Stimulated activated CD4-positive, alpha-beta T cell treated with anti-CD3 and anti-CD28 coated beads, Interleukin-1b, Interleukin-23, amount 100 ng/mL, for 48 hours (primary cell): ENCODE measurements at places on chromosomes 7 and 10.
A peak's percentile ranks its signal among the peaks of the same experiment; 100 is the strongest.

DNA sequence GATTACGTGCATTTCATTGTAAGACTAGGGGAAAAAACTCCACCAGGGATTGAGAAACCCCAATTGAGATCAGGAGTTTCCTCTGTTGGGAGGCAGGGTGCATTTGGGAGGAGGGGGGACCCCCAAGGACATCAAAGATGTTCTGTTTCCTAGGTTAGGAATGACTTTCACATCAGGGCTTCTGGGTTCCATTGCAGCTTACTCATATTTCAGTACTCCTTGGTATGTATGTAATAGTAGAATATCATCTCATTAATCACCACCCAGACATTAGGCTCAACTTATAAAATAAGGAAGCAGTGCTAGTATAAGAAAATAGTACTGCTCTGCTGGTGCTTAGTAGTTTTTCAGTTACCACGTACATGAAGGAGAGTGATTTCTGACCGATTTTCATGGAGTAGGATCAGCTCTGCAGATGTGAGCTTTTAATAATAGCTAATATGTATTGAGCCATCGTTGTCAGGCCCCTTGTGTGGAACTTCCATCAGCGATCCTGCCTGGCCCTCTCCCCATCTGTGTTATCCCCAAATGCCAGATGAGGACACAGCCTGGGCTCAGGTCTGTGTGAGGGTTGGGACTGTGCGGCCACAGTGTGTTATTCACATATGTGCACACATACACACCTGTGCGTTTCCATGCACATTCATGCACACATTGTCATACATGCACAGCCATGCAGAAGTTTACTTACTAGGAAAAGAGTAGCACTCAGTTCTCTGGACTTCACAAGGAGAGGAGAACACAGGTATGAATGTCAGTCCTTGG is 23.5 kb downstream of the UPP1 start:
- DNase-seq = no peak

GRCh38 chr10:84352251-84352842 is 24.0 kb downstream of the CCSER2 start:
- DNase-seq = peak; percentile 68

DNA sequence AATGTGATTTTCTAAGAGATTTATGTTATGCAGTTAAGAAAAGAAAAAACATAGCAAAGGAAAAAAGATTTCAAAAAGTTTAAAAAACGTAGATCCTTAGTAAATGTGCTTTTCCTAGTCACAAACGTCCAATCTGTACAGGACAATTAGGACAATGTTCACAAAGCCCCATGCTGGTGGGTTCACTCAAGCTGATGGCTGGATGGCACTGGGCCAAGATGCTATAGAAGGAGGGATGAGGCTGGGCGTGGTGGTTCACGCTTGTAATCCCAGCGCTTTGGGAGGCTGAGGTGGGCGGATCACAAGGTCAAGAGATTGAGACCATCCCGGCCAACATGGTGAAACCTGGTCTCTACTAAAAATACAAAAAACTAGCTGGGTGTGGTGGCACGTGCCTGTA is 22.1 kb downstream of the SVIL start:
- no peak for DNase-seq

DNA sequence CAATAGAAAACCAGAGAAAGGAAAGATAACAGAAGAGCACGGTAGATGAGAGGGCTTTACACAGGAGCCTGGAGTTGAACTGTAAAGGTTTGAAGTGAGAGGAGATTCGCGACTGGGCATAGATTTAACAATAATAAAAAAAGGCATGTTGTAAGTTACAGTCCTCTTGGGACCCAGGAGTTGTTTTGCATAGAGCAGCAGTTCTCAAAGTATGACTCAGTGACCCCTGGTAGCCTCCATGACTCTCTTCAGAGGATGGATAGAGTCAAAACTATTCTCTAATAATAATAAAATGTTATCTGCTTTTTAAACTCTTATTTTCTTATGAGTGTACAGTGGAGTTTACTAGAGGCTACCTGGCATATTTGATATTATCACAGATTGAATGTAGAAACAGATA is 262.3 kb downstream of the SORCS3 start:
- no peak for DNase-seq

DNA sequence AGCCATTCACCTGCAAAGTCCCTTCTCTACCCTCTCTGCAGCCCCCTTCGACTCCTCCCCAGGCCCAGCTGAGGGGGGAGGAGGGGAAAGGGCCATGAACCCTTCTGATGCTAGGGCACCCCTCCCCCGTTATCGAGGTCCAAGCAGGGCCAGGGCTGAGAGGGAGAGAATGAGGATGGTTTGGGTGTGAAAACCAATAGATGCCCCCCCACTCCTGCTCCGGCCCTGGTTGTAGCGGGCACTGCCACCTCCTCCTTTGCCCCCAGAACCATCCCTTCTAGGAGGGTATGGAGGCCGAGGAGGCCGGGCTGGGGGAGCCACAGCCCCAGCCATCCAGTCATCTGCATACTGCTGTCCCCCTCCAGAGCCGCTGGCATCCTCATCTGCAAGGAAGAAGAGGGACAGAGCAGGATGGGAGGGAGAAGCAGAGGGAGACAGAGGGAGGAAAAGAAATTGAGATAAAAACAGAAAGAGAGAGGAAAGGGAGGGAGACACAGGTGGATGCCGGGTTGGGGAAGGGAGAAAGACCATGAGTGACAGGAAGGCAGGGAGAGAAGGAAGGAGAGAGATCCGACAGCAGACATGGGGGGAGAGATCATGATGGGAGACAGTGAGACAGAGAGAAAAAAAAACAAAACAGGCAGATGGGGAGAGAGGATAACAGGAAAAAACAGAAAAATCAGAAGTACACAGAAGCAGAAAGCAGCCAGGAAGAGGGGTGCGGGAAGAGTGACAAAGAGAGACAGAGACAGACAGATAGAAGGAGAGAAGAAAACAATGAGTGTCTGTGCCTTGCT is 1.9 kb upstream of the GAL3ST4 start:
- no peak for DNase-seq

DNA sequence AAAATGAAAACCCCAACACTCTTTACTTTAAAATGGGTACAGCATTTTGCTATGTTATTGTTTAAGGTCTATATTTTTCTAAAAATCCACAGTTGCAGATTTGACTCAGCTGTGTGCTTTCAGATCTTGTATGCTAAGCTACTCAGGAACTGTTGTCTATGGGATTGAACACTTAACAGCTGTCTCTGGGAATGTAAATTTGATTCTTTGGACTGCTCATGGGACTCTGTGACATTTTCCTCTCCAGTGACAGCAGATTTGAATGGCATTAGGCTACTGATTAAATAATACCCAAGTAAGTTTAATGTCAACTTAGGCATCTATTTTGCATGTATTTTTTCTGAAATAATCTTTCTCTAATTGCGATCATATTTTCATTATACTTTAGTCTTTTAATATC is 1.7 kb upstream of the CD36 start:
- no peak for DNase-seq

- no peak for DNase-seq
Observed at GRCh38 chr7:133705596-133705995, 421.5 kb upstream of the LRGUK start.

DNA sequence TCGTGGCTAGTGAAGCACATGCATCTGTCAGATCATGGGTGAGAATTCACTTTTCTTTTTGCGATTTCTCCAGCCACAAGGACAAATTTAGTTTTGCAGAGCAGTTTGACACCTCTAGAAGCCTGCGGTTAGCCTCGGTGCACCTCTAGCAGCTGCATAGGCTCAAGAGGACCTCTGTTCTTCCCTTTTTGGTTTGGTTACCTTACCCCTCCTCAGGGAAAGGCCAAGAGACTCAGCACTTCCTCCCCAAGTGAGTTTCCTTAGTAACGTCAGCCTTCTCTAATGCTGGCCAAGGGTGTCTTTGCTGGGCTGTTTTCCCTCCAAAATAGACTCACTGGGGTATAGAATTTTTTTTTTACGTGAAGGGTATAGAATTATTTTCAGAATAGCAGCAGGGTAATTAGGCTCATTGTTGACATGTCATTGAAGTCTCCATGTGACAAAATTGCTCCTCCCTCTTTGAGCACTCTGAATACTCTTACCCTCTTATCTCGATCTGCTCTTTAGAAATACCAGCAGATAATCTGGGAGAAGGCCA is 97.8 kb downstream of the AUTS2 start:
- DNase-seq = no peak

- peak; percentile 17 for DNase-seq
Observed at GRCh38 chr10:17216217-17216900, 11.7 kb upstream of the VIM start.

- DNase-seq = no peak
Observed at GRCh38 chr7:27430105-27430504, 187.5 kb downstream of the EVX1 start.
